ENCODE measurements at places on chromosomes 5 and 9. TPM values are rescaled to one million over a fixed set of nuclear protein-coding genes. Genes with fewer than 3 reads are reported as not detected.

The SEMA6A gene
- total RNA-seq: 335 TPM

- no peak for DNase-seq
- H3K27ac ChIP-seq: no peak overlapping the region
- no peaks in the 10 kb centered on the region for H3K27me3 ChIP-seq
- no peaks in the 10 kb centered on the region for H3K4me1 ChIP-seq
Measured at GRCh38 chr9:129416821-129417539, 203.9 kb downstream of the C9orf50 start.

DNA sequence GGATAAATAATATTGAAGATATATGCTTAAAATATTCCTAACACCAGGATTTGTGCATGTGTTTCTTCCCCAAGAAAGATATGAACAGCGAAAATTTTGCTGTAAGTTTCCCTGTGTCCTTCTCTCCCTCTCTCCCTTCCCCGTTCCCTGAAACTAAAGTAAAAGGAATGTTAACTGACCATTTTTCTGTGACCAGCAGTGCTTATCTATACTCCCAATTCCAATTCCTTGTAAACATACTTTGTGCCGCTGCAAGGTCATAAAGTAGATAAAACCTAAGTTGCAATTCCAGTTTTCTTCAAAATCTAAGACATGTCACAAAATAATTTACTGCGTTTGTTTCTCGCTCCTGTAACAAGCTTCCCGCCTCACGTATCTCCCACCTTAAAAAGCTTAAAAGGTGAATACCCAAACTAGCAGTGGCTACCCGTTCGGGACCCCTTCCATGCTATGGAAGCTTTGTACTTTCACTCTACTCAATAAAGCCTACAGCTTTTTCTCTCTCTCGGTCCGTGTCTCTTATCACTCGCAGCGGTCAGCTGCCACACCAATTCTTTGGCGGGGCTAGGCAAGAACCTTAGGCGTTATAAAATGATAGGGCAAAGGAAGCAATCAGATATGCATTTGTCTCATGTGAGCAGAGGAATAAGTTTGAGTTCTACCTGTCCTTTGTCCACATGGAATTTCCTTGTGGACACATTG is 1798.0 kb downstream of the EFNA5 start:
- no peak overlapping the region for H3K27ac ChIP-seq
- no peaks in the 10 kb centered on the region for H3K4me1 ChIP-seq
- H3K36me3 ChIP-seq: no peaks in the 10 kb centered on the region
- no peak for DNase-seq

The CCNI2 gene
- total RNA-seq: 0.57 TPM

The CD274 gene
- total RNA-seq: not detected

The SPATA9 gene
- total RNA-seq: not detected

DNA sequence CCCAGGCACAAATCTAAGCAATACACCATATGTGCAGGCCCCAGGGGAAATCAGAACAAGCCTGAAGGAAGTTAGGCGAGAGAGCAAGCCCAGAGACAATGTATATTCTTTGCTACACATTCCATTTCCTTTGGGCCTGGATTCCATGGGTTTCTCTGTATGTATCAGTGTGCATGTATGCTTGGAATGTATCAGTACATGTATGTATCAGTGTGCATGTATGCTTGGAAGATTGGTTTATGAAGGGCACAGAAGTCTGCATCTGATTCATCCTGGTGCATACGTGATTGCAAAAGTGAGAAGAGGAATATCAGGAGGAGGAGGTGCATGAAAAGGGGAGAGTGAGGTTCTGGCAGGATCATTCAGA is 232.6 kb upstream of the ANKRD55 start:
- H3K36me3 ChIP-seq: no peaks in the 10 kb centered on the region
- no peak overlapping the region for H3K27ac ChIP-seq
- no peak overlapping the region for H3K4me3 ChIP-seq
- H3K27me3 ChIP-seq: no peaks in the 10 kb centered on the region
- peaks cover 8% of the 10 kb centered on the region for H3K4me1 ChIP-seq

DNA sequence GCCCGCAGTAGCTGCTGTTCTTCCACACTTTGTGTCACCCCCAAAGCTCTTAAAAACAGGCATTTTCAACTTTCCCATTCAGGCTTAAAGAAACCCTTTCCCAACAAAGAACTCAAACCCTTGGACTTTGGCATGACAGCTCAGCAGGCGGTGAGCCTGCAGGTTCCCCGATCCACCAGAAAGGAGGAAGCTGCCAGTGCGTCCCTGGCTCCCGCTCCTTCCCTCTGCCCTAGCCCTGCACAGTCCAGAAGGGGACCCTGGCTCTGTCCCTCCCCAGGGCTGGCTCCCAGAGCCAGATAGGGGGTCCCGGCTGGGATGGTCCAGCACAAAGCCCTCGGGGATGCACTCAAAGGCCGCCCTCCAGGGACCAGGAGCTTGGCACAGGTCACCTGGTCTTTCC is 9.6 kb downstream of the SLC9A3 start:
- no peak overlapping the region for H3K27ac ChIP-seq
- no peaks in the 10 kb centered on the region for H3K27me3 ChIP-seq
- no peaks in the 10 kb centered on the region for H3K36me3 ChIP-seq

The AIF1L gene
- total RNA-seq: 122 TPM

The LCN15 gene
- total RNA-seq: not detected

GRCh38 chr9:26163931-26164330 is 485.7 kb upstream of the TUSC1 start:
- no peak overlapping the region for H3K4me3 ChIP-seq
- DNase-seq: no peak
- H3K27me3 ChIP-seq: no peaks in the 10 kb centered on the region
- no peaks in the 10 kb centered on the region for H3K4me1 ChIP-seq
- no peak overlapping the region for H3K27ac ChIP-seq

DNA sequence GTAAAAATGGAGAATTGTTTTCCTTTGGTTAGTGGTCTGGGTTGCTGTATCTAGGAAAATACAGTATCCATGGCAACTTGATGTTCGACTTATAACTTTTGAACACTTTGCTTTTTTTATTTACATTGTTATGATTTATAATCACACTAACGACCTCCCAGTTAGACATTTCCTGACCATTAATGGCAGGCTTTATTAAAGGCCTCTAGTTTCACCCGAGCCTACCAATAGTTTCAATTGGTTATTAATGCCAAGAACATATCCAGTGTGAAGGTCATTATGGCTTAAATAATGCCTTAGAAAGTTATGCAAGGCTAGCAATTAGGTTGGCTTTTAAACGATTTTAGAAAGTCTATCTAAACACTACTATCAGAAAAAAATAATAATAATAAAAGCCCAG is 452.0 kb downstream of the DMRTA1 start:
- H3K27ac ChIP-seq: no peak overlapping the region
- no peaks in the 10 kb centered on the region for H3K36me3 ChIP-seq
- no peak overlapping the region for H3K4me3 ChIP-seq
- DNase-seq: no peak
- H3K27me3 ChIP-seq: no peaks in the 10 kb centered on the region
- H3K4me1 ChIP-seq: no peaks in the 10 kb centered on the region

- DNase-seq: no peak
- H3K27me3 ChIP-seq: no peaks in the 10 kb centered on the region
- H3K27ac ChIP-seq: no peak overlapping the region
- H3K4me1 ChIP-seq: no peaks in the 10 kb centered on the region
Measured at GRCh38 chr5:101327816-101328215, 424.7 kb upstream of the ST8SIA4 start.

- no peak overlapping the region for H3K4me3 ChIP-seq
- no peaks in the 10 kb centered on the region for H3K27me3 ChIP-seq
- DNase-seq: no peak
- no peak overlapping the region for H3K27ac ChIP-seq
- H3K4me1 ChIP-seq: no peaks in the 10 kb centered on the region
Measured at GRCh38 chr5:137286025-137286610, 213.0 kb downstream of the SPOCK1 start.

- no peak for DNase-seq
- no peak overlapping the region for H3K27ac ChIP-seq
- no peaks in the 10 kb centered on the region for H3K4me1 ChIP-seq
- H3K27me3 ChIP-seq: no peaks in the 10 kb centered on the region
- no peak overlapping the region for H3K4me3 ChIP-seq
- H3K36me3 ChIP-seq: peaks cover 7% of the 10 kb centered on the region
Measured at GRCh38 chr9:135666534-135667462, 3.7 kb downstream of the LCN9 start.

GRCh38 chr5:142609142-142609541 is 76.7 kb downstream of the FGF1 start:
- H3K27me3 ChIP-seq: no peaks in the 10 kb centered on the region
- no peak for DNase-seq
- H3K4me3 ChIP-seq: no peak overlapping the region
- no peaks in the 10 kb centered on the region for H3K36me3 ChIP-seq
- H3K27ac ChIP-seq: no peak overlapping the region

GRCh38 chr5:76269259-76269931 is 133.7 kb upstream of the IQGAP2 start:
- H3K4me1 ChIP-seq: no peaks in the 10 kb centered on the region
- no peaks in the 10 kb centered on the region for H3K27me3 ChIP-seq
- no peaks in the 10 kb centered on the region for H3K36me3 ChIP-seq

GRCh38 chr9:78234810-78235209 is 1.1 kb upstream of the CEP78 start:
- no peak for DNase-seq
- peak overlapping the region; percentile 91 for H3K4me3 ChIP-seq
- 0 out of 2 replicates have a peak, but pooled peaks cover 2% of the 10 kb centered on the region for H3K4me1 ChIP-seq
- peaks cover 9% of the 10 kb centered on the region for H3K36me3 ChIP-seq

DNA sequence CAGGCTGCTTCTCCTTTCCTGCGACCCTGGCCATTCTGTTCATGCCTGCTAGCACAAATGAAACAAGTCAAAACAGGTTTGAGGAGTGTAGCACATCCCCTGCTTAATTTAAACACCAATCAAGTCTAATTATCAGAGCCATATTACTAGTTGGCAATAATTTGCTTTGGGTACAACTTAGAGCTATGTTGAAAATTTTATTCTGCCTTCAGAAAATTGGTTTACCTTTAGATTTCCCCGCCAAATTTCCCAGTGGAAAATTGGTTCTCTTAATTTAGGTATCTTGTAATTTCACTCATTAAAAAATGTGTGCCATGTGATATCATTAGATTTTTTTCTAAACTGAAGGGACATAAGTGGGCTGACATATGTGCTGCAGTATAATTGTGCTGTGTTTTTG is 265.8 kb downstream of the MAST4 start:
- H3K4me1 ChIP-seq: peaks cover 6% of the 10 kb centered on the region
- no peak overlapping the region for H3K27ac ChIP-seq
- no peaks in the 10 kb centered on the region for H3K36me3 ChIP-seq

- H3K27me3 ChIP-seq: no peaks in the 10 kb centered on the region
- peaks cover 10% of the 10 kb centered on the region for H3K4me1 ChIP-seq
- H3K4me3 ChIP-seq: no peak overlapping the region
- H3K27ac ChIP-seq: no peak overlapping the region
Measured at GRCh38 chr9:94210616-94211603, 48.2 kb upstream of the ZNF169 start.

The LCN9 gene
- 0.72 TPM for total RNA-seq

DNA sequence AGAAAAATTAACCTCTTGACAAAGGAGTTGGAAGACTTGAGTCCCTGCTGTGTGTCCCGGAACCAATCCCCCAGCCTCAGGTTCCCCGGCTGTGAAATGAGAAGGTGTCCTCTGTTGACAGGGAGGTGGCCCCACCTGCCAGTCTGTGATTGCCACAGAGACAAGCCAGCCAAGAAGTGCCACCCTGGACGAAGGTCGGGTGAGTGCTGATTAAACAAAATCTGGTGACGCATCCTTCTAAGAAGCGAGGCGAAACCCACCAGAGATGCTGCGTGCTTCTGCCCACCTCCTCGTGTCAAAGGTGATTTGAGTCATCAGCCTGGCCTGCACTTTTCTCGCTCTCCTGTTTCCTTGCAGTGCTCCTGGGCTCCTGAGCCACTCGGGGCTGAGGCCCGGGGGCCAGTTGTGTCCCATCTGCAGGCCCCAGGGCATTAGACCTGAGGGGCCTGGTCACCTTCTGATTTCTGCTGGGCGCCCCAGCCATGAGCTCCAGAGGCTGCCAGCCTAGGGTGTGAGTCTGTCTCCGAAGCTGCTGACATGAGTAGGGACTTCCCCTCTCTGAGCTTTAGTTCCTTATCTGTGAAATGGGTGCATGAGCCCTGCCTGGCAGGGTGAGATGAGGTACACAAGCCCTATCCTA is 28.7 kb downstream of the NEK6 start:
- H3K4me3 ChIP-seq: no peak overlapping the region
- H3K4me1 ChIP-seq: no peaks in the 10 kb centered on the region
- H3K27me3 ChIP-seq: no peaks in the 10 kb centered on the region

DNA sequence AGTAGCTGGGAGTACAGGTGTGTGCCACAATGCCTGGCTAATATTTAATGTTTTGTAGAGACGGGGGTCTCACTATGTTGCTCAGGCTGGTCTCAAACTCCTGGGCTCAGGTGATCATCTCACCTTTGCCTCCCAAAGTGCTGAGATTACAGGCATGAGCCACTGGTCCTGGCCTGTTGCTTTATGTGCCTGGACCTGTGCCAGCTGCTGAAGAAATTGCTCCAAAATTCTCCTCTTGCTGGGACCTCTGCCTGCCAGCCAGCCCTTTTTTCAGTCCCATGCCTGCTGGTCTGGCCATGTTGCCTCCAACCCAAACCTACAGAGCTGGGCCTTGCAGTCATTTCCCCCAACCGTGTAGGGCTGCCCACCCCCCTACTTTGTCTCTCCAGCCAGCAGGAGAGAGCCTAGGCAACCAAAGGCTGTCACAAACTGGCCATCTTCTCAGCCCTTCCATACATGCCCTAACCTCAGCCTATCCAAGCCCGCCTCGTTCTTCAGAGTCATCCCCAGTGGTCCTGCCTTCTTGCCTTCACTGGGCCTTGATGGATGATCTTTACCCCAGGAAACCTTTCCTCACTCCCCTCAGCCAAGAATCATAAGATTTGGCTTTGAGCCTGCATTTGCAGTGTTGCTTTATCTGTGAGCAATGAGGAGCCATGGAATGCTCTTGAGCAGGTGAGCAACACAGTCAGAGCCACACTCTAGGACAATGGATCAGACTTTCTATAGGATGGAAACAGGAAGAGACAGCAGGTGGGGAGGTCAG is 27.4 kb upstream of the SYNPO start:
- DNase-seq: no peak
- no peaks in the 10 kb centered on the region for H3K27me3 ChIP-seq
- no peaks in the 10 kb centered on the region for H3K4me1 ChIP-seq
- no peaks in the 10 kb centered on the region for H3K36me3 ChIP-seq
- H3K4me3 ChIP-seq: no peak overlapping the region

The GFPT2 gene
- total RNA-seq: 89.8 TPM

DNA sequence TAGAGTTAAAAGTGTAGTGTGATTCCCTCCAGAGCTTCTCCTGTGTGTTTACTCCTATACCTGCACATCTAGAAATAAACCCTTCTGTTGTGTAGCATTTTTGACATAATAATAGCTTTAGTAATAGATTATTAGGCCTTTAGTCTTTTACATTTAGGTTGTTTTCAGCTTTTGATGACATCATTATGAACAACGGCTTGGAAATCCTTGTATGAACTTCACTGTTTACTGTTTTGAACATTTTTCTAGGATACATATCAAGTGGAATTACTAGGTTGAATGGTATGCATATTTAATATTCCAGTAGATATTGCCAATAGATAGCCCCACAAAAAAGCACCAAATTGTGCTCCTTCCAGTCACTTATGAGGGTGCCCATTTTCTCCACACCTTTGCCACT is 174.0 kb downstream of the ARHGAP26 start:
- H3K4me1 ChIP-seq: no peaks in the 10 kb centered on the region
- H3K27me3 ChIP-seq: no peaks in the 10 kb centered on the region
- no peaks in the 10 kb centered on the region for H3K36me3 ChIP-seq
- no peak for DNase-seq
- no peak overlapping the region for H3K27ac ChIP-seq
- H3K4me3 ChIP-seq: no peak overlapping the region
